GM04503 (cell line): ENCODE measurements at places on chromosomes 12 and 14.

- peak; percentile 73 for DNase-seq
Measured at GRCh38 chr12:3117591-3118015, 40.4 kb downstream of the TSPAN9 start.

DNA sequence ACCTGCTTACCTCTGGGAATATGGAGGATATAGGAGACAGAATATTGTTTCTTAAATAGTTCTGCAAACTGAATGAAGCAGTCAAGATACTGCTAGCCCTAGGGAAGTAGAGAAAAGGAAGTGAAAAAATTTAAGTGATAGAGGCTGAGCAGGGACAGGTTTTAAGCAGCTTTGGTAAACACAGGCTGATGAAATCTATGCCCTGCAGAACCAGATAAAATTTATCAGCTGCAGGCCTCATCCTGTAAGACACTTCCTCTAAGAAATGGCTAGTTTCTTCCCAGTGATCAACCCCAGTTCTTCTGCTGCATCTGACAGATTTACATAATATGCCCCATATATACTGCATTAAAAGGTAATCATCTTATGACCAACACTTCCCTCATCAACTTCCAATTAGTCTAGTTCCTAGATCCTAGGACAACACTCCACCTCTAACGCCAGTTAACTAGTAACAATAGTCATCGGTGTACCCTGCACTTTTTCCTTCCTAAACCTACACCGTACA, 1.3 kb upstream of the ESYT1 start:
- no peak for DNase-seq

DNA sequence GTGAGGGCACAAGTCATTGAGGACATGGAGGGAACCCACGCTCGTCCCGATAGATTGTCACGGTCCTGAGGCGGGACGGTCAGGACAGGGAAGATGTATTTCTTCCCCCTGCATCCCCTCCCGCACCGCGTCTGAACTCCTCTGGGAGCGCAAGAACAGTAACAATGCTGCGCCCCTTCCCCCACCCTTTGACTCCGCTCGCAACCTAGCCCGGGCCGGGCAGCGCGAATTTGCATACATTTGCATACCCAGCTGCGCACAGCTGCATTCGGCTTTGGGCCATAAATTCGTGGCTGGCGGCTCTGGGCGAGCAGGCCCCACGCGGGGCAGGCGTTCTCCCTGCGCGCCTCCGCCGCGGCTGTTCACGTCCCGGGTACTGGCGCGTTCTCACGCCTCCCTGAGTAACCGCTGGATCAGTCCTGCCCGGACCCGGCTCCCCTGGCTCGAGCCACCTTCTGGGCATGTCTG, 29.0 kb upstream of the SMUG1 start:
- no peak for DNase-seq

DNA sequence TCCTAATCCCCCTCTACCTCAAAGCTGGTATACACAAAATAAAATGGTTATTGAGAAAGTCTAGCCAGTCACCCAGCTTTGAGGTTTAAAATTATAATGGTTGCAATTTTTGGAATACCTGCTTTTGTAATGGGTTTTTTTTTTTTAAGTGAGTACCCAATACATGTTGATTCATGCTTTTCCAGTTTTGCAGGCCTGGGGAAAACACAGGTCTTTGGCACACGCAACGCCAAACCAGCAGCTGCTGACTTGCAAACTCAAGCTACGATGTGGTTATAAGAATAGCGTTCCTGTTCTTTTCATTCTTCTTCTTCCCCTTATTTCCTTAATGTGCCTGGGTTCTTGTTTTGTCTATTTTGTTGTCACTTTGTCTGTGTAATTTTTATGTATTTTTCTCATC, 233.0 kb downstream of the EGLN3 start:
- DNase-seq = no peak

GRCh38 chr12:124520907-124521306, 46.5 kb downstream of the NCOR2 start:
- DNase-seq = no peak

- DNase-seq = peak; percentile 72
Measured at GRCh38 chr14:75417674-75418073, 10.1 kb upstream of the JDP2 start.

DNA sequence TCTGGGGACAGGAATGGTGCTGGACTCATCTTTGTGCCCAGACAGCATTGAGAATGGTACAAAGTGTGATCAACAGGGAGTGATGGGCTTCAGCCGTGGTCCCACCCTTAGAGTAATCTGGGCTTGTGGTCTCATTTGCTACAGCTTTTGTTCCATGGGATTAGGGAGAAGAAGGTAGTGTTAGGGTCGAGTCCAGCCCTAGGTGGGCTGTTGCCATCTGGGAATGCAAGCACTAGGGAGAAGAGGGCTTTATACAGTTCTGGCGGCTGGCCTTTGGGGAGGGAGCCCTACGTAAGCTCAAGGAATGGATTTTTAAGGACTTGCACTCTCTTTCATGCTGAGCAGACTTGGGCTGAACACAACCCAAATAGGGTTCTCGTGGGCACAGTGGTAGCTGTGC, 4.9 kb downstream of the PLEKHG3 start:
- no peak for DNase-seq

GRCh38 chr12:56687223-56688128, 608 bp downstream of the PTGES3 start:
- DNase-seq = no peak

- no peak for DNase-seq
Measured at GRCh38 chr12:51351913-51352532, 5.5 kb upstream of the CELA1 start.

- DNase-seq = no peak
Measured at GRCh38 chr12:25052914-25053211, 104.0 kb upstream of the BCAT1 start.

DNA sequence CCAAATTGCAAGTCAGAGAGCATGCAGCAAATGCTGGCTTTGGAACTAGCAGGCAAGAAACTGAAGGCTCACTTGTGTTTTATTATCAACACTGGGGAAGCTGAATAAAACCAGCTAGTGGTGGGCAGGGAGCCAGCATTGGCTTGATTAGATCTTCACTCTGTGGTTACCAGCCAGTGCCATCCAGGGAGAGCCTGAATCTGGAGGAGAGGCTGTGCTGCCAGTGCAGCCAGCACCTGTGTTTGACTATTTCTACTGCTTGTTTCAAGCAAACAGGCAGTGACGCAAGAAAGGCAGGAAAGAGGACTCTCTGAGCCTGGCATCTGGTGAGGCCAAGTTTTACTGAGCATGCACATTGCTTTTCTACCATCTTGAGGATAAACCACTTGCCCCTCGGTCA, 247.0 kb downstream of the PHLDA1 start:
- no peak for DNase-seq

- no peak for DNase-seq
Measured at GRCh38 chr12:11497995-11498394, 102.6 kb upstream of the PRB2 start.

- no peak for DNase-seq
Measured at GRCh38 chr12:9699269-9699897, 29.9 kb downstream of the CLEC2D start.

DNA sequence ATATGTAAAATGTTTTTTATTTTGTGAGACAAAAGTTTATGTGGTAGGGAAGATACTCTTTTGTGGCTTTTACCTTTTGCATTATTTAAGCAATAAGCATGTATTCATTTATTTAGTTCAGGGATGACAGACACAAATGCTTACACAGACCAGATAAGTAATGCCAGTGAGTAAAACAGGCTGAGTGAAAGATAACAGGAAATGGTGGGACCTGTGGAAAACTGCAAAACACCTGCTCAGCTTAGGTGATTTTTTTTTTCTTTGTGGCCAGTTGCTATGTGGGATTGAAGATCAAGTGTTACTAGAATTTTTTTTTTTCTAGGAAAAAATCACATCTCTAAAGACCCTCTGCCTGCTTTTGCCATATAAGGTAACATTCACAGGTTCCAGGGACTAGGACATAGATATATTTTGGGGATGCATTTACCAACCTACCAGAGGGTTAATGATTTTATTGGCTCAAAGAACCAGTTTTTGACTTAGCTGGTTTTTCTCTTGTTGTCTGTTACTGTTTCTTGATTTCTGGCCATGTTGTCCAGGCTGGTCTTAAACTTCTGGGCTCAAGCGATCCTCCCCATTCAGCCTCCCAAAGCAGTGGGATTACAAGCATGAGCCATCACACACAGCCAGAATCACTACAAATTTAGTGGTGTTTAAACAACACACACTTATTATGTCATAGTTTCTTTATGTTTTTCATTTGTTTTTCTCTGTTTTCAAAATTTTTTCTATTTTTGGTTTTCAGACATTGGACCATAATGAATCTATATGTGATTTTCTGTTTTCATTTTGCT, 9.8 kb downstream of the PSMA6 start:
- DNase-seq = no peak

DNA sequence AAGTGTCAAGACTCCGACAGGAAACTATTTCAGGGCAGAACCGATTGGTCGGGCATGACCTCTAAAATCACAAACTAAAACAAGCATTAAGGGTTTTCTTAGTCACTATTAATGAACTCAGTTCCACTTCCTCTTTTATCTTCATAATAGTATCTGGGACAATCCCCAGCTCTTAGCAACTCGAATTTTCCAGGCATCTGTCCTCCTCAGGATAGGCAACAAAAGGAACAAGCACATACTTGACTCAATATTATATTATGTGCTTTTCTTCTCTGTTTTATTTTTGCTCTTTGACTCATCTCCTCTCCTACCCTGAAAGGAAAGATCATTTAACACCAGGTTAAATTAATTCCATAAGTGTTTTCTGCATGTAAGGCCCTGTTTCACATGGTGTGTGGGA, 638.3 kb upstream of the TBX3 start:
- no peak for DNase-seq

GRCh38 chr12:121797937-121798786, 4.7 kb upstream of the RHOF start:
- no peak for DNase-seq

DNA sequence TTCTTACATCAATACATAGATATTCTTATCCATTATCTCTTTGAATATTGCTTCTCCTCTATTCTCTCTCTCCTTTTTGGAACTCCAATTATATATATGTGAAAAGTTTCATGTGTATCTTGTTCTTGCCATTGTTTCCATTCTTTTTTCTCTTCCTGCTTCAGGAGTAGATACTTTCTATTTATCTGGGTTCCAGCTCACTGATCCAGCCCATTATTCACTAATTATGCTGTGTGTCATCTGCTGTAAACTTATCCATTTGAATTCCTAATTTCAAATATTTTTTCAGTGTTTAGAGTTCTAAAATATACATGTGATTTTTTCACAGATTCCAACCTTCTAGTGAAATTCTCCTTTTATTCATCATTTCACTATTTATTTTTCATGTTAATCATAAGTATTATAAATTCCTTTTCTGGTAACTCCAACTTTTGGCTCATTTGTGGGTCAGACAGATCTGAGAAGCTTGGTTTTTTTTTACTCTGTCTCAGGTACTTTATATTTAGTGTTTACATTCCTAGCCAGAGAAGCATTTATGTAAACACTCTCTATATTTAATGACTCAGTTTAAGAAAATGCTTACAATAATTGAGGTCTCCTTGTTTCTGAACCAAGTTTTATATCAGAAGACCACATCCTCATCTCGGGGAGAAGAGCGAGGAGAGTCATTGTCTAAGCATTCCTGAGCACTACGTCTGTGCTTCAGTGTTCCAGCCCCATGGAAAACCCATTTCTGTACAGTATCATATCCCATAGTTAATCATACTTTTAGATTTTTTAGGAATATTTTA, 15.9 kb upstream of the AMIGO2 start:
- peak; percentile 66 for DNase-seq

DNA sequence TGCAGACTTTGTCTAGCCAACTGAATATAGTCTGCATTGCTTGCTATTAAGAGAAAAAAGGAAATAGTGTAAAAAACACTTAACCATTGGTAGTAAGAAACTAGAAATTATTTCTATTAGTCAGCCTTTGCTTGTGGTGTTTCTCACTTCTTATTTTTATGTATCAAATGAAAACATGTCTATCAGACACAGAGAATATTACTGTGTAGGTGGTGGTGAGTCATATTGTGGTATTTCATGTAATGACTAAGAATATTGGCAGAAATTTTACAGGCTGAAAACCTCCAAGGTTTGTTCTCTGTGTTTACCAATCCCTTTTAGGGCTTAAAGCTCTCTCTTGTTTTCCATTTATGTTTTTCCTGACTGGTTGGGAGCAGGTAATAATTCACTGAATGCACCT, 87.2 kb downstream of the DAAM1 start:
- DNase-seq = peak; percentile 70

DNA sequence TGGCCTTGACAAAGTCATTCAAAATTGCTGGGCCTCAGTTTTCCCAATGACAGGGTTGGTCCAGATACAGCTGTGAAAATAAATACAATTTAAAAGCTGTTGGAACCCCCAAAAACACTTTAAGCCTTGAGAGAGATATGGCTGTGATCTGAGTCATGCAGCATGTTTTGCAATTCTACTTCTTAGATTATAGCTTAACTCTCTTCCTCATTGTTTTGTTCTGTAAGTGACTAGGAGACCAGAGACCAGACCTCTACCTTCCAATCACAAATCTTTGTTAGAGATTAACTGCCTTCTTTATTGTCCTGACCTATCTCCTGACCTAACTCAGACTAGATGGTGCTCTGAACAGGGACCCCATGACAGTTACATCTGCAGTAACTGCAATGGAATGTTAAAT, 198.1 kb downstream of the STXBP6 start:
- DNase-seq = no peak

DNA sequence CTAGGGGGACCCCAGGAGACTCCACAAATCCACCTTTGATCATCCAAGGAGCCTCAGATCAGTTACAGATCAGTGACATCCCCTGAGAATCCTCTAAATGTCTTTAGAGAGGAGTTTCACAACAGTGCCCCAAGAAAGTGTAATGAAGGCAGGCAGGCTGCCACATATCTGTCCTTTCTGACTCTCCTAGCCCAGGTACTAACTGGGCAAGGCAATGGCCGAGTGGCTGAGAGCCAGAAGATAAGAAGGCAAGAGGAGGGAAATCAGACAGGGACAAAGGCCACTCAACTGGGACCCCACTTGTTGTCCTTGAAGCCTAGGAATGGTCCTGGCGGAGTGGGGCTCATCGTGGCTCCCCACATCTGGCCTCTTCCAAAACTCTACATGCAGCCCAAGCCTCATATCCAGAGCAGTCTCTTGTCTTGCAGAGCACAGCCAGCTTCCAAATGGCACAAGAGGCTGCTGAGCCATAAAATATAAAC, 11.6 kb downstream of the ACTN1 start:
- DNase-seq = no peak

DNA sequence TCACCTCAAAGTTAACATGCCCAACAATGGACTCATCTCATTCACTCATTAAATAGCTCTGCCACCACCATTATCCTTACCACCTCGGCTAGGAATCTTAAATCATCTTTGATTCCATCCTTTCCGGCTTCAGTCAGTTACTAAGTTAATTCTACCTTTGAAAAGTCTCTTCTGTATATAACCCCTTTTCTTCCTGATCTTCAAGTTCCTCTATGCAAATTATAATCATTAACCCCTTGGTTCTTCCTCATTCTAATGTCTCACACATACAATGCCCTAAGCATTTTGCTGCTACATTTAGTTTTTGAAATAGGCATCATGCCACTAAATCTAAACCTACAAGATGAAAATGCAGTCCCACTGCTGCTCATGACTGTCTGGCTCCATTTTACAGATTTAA, 51.6 kb downstream of the ATP2B1 start:
- DNase-seq = no peak

- DNase-seq = no peak
Measured at GRCh38 chr14:63295231-63295685, 23.5 kb downstream of the GPHB5 start.
